NCI-H345 (cell line): ENCODE measurements at places on chromosomes 5 and 9.

- no peak for DNase-seq
Observed at GRCh38 chr5:77239126-77239741, 28.8 kb downstream of the PDE8B start.

DNA sequence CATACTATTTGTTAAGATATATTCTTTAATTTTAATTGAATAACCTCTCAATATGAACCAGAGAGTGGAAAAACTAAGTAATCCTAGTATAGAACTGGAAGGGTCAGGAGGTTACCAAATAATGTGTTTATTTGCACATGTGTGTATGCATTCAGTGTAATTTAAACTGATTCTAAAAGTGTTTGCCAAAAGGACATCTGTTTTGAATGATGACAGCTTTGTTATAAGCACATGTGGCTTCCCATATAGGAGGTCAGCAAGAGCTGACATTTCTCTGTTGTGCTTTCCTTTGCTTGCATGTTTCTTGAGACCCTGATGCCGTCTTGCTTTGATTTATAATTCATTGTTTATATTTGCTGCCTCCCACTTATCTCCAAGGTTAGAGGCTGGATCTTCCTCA lies 383.4 kb downstream of the BRINP1 start:
- no peak for DNase-seq

DNA sequence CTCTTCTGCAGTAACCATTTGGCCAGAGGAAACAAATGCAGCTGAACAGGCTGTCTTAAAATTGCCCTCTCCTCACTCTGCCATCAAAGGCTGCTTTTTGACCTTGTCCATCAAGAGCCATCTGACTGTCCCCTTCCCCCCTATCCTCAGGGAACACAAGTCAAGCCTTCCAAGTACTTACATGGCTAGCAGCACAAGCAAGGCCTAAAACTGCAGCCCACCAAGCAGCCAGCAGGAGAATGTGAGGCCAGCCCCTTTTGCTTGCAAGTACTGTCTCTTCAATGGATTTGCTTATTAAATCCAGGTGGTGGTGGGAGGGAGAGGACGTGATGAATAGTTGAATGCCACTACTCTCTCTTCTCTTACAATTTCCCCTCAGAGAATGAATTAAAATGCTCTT lies 83.5 kb downstream of the HTR1A start:
- no peak for DNase-seq

DNA sequence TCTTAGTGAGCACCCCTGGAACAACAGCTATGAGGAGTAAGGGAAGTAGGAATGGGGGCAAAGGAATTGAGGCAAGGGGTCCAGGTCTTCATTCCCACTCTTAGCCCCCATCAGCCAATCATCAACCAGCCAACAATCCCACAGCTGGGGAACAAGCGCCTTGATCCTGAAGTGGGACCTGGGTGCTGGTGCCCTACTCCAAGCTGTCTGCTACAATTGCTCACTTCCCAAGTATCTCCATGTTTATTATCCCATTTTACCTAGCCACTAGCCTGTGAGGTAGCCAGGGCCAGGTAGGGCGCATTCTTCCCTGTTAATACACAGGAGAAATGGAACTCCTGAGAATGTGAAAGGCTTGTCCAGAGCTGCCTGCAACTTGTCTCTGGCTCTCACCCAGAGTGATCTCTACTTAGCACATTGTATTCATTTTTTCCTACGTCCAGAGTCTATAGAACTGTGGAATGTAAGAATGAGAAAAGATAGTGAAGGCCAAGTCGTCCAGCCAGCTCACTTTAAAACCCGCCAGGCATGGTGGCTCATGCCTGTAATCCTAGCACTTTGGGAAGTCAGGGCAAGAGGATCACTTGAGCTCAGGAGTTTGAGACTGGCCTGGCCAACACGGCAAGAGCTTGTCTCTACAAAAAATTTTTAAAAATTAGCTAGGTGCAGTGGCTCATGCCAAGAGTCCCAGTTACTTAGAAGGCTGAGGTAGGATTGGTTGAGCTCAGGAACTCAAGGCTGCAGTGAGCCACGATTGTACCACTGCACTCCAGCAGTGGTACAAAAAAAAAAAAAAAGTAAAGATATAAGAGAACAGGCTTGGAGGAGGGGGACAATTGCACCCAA lies 6.2 kb upstream of the DNAJC18 start:
- DNase-seq, result no peak

- DNase-seq, result no peak
Observed at GRCh38 chr9:137417161-137418021, 5.6 kb downstream of the EXD3 start.

GRCh38 chr9:113179839-113180238 lies 29.0 kb downstream of the SLC31A2 start:
- no peak for DNase-seq

GRCh38 chr5:129656952-129657351 lies 90.9 kb upstream of the MINAR2 start:
- DNase-seq, result no peak

DNA sequence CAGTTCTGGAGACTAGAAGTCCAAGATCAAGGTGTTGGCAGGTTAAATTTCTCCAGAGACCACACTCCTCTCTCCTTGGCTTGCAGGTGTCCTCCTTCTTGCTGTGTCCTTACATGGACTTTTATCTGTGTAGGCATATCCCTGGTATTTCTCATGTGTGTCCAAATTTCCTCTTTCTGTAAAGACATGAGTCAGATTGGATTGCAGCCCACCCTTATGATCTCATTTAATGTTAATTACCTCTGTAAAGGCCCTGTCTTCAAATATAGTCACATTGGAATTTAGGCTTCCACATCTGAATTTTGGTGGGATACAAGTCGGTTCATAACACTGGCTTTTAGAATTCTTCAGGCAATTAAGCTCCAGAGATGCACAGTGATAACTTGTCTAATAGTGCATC lies 322.2 kb upstream of the GRIA1 start:
- DNase-seq, result no peak

GRCh38 chr9:13186091-13186490 lies 93.4 kb downstream of the MPDZ start:
- DNase-seq, result no peak

GRCh38 chr9:72305102-72305546 lies 59.9 kb downstream of the ZFAND5 start:
- DNase-seq, result no peak

DNA sequence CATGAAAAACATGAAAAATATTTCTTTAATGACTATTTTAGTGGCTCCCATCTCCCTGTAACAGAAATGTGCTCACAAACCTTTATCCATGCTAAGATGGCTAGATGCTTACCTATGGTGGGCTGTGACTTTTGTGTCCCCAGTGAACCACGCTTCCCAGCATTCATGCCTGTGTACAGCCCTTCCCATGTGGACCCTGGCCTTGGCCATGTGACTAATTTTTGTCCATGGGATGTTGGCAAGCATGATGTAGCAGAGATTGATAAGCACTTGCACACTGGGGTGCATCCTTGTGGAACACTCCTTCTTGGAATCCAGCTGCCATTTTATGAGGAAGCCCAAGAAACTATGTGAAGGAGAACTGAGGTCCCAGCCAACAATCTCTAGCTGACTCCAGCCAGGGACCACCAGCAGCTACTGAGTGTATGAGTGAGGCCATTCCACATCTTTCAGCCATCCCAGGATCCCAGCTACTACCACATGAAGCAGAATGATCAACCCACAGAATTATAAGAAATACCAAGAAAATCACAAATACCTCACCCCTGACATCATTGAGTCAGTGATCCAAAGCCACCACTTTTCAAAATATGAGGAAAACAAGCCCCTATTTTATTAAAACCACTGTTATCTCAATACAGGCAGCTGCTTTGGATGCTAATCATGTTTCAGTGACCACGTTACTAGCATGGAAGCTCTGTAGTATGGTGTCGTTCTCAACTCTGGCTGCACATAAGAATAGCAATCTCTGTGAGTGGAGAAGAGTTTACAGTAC lies 16.1 kb upstream of the RAI14 start:
- no peak for DNase-seq

DNA sequence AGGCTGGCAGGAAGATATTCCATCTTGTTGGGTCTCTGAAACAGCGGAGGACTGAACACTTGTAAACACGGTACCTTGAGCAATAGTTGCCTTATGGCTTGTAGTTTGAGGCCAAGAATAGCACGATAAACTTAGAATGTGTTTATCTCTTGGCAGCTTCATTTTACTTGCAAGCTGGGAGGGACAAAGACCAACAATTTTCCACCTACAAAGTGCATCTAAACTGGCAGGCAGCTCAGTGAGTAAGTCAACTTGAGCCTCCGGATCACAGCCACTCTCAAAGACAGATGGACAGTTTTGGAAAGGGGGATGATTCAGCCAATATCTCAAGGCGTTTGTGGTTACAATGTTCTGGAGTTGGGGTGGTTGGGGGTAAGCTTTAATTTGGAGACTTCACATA lies 652.6 kb downstream of the CETN3 start:
- DNase-seq, result no peak

- DNase-seq, result no peak
Observed at GRCh38 chr9:121424024-121424432, 54.0 kb upstream of the STOM start.

- DNase-seq, result no peak
Observed at GRCh38 chr5:41157272-41157894, 55.9 kb downstream of the C6 start.

DNA sequence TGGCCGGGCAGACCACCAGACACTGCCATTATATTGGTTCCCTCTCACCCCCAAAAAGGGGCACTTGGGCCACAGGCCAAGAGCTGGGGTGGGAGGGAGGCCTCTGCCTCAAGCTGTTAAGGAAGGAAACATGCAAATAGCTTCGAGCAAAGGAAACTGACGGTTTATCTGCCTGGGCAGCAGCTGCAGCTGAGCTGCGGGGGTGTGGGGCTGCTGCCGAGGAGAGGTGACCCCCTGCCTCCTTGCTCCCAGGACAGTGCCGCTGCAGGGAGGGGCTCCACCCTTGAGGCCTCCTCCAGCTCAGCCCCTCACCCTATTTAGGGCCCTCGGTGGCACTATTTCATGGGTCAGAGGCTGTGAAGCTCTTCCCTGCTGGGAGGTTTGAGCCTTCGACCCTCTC lies 789 bp downstream of the DOK3 start:
- DNase-seq, result no peak

DNA sequence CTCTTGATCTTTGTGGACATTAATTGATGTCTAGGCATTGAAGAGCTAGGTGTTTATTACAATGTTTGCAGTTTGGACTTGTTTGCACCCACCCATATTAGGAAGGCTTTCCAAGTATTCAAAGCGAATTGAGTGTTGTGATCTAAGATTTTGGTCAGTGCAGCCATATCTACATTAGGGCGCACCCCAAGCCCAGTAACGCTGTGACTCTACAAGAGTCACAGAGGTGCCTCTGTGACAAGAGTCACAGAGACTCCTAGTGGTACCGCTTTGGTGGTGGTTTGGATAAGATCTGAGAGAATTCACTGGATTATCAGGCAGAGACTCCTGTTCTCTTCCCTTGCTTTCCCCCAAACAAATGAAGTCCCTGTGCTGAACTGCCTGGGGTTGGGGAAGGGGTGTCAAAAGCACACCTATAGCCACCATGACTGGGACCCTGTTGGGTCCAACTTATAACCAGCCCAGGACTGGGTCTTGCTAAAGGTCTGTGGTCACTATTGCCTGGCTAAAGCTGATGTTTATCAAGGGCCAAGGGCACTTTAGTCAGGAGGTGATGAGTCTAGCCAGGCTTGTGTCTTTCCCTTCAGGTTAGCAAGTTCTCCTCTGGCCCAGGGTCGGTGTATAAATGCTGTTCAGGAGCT lies 114.1 kb upstream of the RIOK2 start:
- peak; percentile 42 for DNase-seq

DNA sequence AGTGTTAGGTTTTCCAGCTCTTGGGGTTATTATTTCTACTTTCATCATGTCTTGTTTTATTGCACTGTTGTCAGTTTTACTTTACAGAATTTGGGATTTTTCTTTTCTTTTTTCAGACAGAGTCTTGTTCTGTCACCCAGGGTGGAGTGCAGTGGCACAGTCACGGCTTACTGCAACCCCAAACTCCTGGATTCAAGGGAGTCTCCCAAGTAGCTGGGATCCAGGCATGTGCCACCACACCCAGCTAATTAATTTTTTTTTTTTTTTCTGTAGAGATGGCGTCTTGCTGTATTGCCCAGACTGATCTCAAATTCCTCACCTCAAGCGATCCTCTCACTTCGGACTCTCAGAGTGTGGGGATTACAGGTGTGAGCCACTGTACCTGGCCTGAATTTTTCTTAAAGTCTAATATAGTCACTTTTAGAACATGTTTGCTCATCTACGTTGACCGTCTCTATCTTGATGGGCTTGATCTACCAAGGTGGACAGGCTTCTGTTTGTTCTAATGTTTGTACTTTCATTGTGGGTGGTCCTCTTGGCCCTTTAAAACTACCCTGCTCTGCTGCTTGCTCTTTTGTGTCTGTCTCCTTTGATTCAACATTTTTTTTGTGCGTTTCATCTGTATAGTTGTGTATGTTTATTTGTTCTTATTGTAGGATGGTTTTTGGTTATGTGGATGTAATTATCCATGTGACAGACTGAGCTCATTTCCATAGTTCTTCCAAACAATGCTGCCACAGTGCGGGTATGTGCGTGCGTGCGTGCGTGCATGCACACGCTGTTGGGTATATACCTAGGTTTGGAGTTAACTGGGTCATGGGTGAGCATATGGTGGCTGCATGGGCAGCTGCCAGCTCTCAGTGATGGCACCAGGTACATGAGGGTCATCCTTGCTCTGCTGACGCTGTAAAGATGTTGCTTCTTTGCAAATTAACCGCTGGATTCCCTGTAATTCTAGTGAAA lies 18.1 kb downstream of the PRRC2B start:
- no peak for DNase-seq

GRCh38 chr5:32791536-32792243 lies 80.6 kb downstream of the NPR3 start:
- DNase-seq, result no peak

DNA sequence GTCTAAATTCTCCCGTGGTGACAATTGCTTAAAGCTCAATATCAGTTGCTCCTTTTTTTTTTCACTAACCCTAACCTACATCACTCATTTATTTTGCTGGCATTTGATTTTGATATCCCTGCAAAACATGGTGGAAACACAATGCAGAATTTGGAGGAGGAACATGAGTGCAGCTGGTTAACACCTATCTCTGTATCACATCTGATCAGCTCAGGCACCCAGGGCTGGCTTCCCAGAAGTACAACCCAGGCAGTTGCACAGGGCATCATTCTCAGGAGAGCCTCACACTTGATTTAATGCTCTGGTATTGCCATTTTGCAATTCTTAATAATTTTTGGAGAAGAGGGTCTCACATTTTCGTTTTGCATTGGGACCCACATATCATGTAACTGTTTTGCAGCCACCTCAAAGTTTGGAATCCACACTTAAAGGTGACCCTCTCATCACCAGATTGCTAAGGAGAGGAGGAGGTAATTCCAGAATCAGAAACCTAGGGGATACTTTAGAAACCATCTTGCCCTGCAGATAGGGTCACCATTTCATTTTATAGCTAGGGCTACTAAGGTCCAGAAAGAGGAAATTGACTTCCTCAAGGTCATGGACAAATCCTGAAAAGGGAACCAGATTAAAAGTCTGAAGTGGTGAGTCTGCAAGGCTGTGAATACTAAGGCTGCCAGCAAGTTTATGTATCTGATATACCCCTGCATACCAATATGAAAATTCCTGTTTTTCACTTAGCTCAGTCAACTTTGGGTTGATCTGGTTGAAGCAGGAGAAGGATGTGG lies 19.3 kb upstream of the ADAM19 start:
- no peak for DNase-seq
